ENCODE measurements at places on chromosomes 12 and 14.

DNA sequence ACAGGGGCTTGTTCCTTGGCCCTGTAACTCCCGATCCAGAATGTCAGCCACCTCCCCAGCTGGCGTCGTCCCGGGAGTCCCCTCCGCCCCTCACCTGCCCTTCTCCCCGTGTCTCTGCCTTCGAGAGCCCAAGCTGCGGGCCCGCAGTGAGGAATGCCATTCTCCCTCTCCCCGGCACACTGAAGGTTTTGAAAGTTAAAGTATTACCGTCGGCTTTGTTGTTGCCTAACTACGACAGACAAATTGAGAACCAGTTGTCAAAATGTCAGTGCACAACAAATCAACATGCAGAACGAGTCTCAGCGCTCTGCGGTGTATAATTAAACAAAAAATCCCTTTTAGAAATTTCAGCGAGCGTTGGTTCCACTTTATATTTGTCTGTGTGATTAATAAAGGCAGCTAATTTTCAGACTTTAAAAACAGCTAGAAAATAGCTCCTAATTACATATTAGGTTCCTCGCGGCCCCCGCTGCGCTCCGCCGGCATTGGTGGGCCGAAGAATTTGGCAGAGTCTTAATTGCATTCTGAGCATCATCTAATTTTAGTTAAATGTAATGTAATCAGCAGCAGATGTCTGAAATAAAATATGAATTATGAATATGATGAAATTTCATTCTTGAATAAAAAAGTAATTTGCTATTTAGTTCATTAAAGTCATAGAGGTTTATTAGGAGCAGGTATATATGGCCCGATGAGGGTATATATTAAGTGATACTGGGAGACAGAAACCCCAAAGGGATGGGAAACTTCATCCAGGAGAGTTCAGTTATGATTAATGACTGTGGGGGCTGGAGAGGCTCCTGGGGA lies 40.3 kb downstream of the MVK start:
- DNase-seq, result no peak

DNA sequence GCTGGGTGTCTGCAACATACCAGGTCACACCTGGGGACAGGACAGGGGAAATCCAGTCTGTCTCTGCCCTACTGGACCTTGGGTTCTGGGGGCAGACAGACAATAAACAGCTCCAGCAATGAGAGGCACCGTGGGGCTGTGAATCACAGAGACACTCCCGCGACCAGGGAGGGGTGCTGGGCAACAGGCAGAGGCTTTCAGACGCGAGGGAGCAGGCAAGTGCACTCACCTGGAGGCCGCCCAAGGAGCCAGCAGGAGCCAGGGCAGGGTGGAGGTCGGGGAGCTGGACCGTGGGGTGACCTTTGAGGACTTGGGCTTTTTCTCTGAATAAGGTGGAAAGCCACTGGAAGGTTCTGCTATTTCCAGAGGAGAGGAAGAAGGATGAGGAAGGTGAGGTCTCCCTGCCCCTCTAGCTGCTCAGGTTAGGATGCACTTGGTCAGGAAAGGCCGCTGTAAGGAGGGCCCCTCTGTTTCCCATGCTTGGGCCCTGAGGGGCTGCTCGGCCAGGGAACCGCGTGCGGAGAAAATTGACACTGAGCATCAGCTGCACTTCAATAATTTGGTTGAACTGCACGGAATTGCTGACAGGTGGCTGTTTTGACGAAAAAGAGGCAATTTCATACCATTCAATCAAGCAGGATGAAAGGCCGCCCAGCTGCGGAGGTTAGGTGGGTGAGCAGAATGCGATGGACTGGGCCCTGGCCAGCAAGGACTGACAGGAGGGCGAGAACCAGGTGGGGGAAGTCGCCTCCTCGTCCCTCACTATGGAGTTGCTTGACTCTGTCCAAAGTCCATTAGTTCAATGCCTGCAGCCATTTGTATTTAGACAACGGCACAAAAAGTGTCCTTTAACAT lies 42.2 kb downstream of the JAG2 start:
- DNase-seq, result no peak

DNA sequence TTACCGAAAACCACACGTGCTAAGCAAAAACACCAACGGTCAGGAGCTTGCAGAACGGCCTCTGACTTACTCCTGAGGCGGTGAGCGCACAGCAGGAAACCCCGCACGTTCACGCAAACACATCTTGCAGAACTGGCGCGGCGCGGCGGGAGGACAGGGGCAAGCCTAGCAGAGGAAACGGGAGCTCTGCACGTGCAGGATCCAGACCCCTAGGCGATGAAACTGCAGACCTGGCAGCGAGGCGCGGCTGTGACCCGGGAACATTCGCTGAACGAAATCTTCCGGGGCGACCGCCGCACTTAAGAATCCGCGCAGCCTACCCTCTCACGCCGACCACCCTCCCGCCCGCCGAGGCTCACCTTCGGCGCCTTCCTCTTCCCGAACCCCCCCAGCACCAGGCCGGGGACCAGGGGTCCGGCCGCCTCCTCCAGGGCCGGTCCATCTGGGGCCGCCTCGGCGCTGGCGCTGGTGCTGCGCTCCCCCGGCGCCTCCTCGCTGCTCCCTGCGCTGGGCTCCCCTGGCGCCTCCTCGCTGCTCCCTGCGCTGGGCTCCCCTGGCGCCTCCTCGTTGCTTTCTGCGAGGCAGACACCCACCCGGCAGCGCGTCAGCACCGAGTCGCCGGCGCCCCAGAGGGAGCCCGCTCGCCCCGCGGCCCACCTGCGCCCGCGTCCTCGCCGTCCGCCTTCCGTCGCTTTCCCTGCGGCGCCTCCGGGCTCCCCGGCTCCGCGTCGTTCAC lies 615 bp downstream of the DDX51 start:
- DNase-seq, result no peak

GRCh38 chr14:91048265-91048664 lies 12.2 kb downstream of the RPS6KA5 start:
- DNase-seq, result no peak

GRCh38 chr12:22974865-22975264 lies 349.9 kb downstream of the ETNK1 start:
- no peak for DNase-seq

- DNase-seq, result no peak
Measured at GRCh38 chr14:75022655-75023054, 19.9 kb downstream of the EIF2B2 start.

- DNase-seq, result peak; percentile 42
Measured at GRCh38 chr12:120453977-120454376, 7.7 kb downstream of the GATC start.

DNA sequence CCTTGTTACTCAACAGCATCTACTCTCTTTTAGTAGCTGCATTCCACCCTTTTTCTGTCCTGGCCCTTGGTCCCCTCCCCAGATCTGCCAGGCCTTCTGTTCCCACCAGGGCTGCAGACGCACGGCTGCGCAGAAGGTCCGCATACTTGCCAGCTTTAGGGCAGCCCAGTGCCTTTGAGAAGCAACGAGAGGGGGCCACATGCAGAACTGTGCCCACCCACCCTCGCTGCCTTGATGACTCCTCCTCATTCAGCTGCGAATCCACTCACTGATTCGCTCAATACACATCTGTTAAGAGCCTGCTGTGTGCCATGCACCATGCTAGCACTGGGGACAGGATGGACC lies 39.2 kb downstream of the PRIMA1 start:
- DNase-seq, result no peak

DNA sequence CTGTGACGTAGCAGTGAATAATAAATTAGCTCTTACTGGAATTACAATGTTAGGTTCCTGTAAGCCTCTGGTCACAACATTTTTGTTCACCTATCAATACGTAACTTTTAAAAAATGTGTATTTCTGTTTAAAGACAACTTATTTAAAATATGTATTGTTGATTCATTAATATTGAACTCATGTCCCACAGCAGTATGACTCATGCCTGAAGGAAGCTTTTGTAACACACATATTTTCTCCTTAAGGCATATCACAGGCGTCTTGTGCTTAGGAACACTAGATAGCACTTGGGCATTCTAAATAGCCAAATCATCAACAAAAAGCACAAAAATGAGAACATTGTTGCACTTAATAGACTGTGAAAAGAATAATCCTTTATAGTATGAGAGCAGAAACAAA lies 92.5 kb downstream of the GPHN start:
- no peak for DNase-seq

DNA sequence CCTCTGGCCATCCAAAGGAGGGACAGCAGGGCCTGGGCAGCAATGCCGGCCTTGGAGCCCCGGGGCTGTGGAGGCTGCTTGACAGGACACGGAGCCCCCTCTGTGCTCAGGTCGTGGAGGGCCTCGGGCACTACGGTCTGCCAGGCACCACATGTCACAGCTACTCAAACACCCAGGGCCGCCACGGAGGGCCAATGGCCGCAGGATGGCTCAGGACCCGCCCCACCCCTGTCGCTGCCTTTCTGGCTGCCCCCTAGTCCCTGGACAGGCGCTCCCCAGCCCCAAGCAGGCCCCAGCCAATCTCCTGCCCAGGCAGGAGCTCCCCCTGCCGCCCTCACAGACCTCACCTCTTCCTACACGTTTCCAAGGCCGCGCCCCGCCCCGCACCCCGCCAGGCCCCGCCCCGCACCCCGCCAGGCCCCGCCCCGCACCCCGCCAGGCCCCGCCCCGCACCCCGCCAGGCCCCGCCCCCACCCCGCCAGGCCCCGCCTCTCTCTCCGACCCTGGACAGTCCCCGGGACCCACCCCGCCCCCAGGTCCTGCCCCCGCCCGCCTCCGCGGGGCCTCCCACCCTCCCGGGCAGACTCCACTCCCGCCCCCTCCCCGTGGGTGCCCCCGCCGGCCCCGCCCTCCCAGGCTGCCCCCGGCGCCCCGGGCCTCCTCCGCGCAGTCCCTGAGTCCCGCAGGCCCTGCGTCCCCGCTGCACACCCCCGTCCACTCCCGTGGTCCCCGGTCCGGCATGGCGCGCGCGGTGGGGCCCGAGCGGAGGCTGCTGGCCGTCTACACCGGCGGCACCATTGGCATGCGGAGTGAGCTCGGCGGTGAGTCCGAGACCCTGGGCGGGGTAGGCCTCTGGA lies at the start of gene ASPG:
ASPG (plus strand) TSS at position 669 of the 857 bp plus-strand sequence; CDS start at position 740, 71 bp downstream.
- DNase-seq, result no peak

DNA sequence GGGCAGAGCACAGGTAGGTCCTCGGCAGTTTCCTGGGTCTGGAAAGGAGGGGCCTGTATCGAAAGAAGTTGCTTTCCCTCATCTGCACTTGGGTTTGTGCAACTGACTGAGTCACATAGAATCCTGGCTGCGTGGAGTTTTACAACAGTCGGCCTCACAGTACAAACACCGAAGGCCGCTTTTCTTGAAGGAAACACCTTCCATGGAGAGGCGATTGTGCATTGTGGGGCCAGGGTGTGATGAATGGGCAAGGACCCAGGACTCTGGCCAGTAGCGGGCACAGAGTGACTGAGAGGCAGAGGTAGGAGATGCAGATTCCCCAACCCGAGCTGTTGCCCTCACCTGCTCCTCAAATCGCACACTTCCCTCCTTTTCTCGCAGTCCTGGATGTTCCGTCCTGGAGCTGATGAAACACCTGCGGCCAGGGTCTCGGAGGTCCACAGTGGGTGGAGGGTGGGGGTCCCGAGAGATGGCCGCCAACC lies 7.7 kb downstream of the CCND2 start:
- DNase-seq, result no peak

GRCh38 chr12:117038023-117038680 lies 61.1 kb downstream of the TESC start:
- no peak for DNase-seq

DNA sequence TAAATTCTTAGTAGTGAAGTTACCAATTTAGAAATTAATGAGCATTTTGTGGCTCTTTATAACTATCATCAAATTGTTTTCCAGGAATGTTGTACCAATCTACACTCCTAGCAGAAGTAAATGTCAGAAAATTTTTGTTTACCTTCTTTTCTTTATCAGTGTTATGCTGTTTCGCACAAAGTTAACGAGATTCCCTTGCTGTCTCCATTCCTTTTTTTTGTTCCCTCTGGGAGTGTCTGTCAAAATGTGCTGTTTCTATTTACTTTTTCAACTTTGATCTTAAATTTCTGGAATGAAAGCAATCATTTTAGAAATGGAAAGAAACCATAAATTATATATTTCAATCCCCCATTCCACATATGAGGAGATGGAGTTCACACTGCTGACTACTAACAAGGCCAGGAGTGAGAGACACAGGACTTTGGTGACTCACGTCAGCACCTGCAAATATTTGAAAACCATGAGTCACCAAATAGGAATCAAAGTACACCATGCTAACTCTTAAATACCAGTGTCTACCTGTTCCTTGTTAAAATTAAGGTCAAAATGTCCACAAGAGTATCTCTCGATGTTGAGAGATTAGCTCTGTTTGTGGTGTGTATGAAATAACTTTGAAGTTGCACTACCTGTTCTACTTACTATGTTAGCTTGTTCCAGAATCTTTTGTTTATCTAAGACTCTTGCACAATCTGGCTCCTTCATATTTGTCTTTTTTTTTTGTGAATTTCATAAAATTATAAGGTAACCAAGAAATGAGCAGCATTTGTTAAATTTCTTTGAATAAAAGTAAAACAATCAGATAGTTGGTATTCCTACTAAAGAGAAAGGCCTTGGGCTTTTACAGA lies 106.0 kb downstream of the RMST start:
- no peak for DNase-seq

- no peak for DNase-seq
Measured at GRCh38 chr12:67892259-67893021, 96.8 kb upstream of the IFNG-AS1 start.

DNA sequence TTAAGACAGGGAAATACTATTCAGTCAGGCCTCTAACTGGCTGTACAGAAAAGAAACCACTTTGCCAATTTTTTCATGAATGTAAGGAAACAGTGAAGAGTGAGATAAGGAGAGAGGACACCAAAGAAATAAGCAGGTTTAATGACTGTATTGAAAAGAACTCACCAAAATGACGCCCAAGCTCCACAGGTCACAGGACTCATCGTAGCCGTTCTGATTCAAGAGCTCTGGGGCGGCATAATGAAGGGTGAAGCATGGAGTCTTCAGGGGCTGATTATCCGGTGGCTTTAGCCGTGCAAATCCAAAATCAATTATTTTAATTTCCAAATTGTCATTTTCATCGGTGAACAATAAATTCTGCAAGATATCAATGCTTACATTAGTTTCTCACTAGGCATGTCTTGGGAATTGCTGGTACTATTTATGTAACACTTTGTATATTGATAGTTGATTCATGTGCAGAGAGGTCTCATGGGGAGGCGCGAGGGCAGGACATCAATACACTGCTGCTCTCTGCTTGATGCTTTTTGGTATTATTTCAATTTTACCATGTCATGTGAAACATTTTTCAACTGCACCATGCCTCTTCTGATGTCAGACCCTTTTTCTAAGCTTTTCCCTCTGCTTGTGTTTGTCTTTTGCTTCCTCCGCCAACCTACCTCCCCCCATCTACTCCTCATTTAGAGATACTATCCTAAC lies 74.2 kb upstream of the TTC7B start:
- no peak for DNase-seq

DNA sequence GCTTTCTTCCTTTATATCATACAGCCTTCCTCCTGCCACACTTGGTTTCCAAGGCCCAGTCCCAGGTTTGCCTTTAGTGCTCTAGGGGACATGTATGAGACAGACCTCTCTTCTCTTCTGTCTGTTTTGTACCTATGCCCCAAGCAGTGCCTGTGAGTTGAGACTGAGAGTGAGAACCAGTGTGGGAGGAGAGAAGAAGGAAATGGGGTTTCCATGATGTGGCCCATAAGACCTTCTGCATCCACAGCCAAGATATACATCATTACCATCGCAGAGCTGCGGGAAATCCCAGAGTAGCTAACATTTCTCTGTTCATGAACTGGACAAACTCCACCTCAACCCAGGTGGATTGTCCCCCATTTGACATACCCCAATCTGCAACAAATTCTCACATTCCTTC lies 2.8 kb downstream of the TESPA1 start:
- DNase-seq, result no peak
